Activated CD4-positive, alpha-beta T cell treated with anti-CD3 and anti-CD28 coated beads, Interleukin-2, amount 10 ng/mL, durations not matched to agents 24 days and 14 days (primary cell): ENCODE measurements at places on chromosomes 7 and 10. TPM values are rescaled to one million over a fixed set of nuclear protein-coding genes. Genes with fewer than 3 reads are reported as not detected.

The RELN gene
- total RNA-seq, result not detected in 2 replicates

GRCh38 chr10:48574322-48574796 is 30.5 kb downstream of the ARHGAP22 start:
- H3K4me3 ChIP-seq, result no peak overlapping the region
- no peak overlapping the region for H3K27ac ChIP-seq
- H3K36me3 ChIP-seq, result no peaks in the 10 kb centered on the region
- DNase-seq, result no peak

DNA sequence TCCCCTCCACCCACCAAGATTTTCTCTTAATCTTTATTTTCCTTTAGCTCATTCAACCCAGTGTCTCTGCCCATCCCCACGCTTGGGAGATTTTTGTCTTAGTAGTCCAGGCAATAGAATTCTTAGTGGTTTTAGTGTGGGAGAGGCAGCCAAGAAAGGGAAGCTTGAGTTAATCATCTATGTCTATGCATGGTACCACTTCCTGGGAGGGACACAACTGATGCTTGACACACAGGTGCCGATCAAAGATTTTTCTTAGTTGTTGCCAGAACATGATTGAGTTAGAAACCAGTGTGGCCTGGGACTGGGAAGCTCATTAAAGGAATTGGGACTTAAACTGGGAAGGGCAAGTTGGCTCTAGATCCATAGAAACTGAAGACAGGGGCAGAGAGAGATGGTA is 3.1 kb downstream of the STRA8 start:
- H3K27ac ChIP-seq, result peak overlapping the region; percentile 51
- peaks cover 2% of the 10 kb centered on the region for H3K27me3 ChIP-seq
- peaks cover 10% of the 10 kb centered on the region for H3K4me1 ChIP-seq
- H3K4me3 ChIP-seq, result peak overlapping the region; percentile 11
- DNase-seq, result no peak

DNA sequence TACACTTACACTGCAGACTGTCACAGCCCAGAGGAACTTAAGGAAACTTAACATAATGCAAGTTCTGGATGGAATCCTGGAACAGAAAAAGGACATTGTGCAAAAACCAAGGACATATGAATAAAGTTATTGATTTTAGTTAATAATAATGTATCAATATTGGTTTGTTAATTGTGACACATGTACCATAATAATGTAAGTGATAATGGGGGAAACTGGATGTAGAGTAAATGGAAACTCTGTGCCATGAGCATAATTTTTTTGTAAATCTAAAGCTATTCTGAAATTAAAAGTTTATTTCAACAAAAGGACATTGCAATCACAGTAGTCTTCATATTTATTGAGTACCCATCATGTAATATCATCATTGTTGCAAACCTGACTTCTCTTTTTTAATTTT is 107.2 kb downstream of the VTI1A start:
- no peak for DNase-seq
- no peak overlapping the region for H3K27ac ChIP-seq
- no peaks in the 10 kb centered on the region for H3K27me3 ChIP-seq
- H3K36me3 ChIP-seq, result no peaks in the 10 kb centered on the region

- H3K4me1 ChIP-seq, result peaks cover 23% of the 10 kb centered on the region
- no peak for DNase-seq
- H3K27me3 ChIP-seq, result no peaks in the 10 kb centered on the region
- peak overlapping the region; percentile 91 for H3K4me3 ChIP-seq
- H3K27ac ChIP-seq, result peak overlapping the region; percentile 89
Observed at GRCh38 chr7:143901332-143901667, 676 bp downstream of the TCAF1 start.

GRCh38 chr7:22697876-22698606 is 29.0 kb upstream of the IL6 start:
- peaks cover 14% of the 10 kb centered on the region for H3K27me3 ChIP-seq
- peak; percentile 78 for DNase-seq
- peaks cover 3% of the 10 kb centered on the region for H3K36me3 ChIP-seq

GRCh38 chr7:98565103-98565502 is 52.0 kb upstream of the NPTX2 start:
- H3K4me1 ChIP-seq, result no peaks in the 10 kb centered on the region
- no peak for DNase-seq
- H3K27ac ChIP-seq, result no peak overlapping the region
- no peak overlapping the region for H3K4me3 ChIP-seq
